ENCODE measurements at places on chromosomes 4 and X.
A peak's percentile ranks its signal among the peaks of the same experiment; 100 is the strongest.

- no peak for DNase-seq
- no peak overlapping the region for H3K4me3 ChIP-seq
- no peaks in the 10 kb centered on the region for H3K36me3 ChIP-seq
- H3K4me1 ChIP-seq, result no peaks in the 10 kb centered on the region
- H3K27me3 ChIP-seq, result no peaks in the 10 kb centered on the region
Measured at GRCh38 chrX:134007716-134008115, 22.3 kb upstream of the GPC3 start.

DNA sequence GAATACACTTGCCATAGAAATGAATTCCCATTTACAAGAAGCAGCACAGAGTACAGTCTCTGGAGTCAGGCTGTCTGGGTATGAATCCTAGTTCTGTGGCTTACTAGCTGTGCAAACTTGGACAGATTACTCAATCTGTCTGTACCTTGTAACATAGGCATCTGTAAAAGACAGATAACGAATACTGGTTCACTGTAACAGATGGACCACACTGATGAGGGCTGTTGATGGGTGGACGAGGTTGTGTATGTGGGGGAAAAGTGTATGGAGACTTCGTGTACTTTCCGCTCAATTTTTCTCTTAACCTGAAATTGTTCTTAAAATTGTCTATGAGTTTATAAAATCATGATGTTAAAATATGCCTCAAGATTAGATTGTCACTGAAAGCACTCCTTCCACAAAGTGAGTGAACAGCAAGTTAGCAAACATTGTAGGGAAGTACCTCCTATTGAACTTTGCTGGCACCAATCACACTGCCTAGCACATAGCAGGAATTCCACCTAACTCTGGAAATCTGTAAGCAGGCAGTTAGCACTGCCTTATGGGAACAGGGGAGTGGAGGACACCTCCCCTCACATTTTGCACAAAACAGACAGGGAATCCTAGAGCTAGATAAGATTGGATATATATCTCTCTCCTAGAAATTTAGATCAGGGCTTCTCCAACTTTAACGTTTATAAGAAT lies 6.5 kb upstream of the EXOSC9 start:
- H3K4me1 ChIP-seq, result peaks cover 5% of the 10 kb centered on the region
- peak; percentile 46 for DNase-seq
- H3K36me3 ChIP-seq, result no peaks in the 10 kb centered on the region
- no peak overlapping the region for H3K27ac ChIP-seq
- H3K27me3 ChIP-seq, result no peaks in the 10 kb centered on the region

DNA sequence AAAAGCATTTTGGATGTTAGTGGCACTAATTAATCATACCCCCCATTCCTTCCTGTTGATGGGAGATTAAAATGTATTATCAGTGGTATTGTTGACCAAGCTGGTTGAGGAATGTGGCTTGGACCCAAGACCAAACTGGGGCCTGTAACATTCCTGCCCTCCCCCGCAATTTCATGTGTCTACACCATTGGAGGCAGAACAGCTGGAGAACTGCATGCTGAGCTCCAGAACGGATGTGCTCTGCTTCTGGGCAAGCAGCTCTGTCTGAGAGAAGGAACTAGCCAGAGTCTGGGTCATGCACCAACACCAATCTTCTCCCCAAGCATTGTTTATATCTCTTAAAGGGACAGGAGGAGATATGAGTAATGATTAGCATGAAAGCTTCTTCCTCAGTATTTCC lies 185.5 kb downstream of the CEP135 start:
- no peaks in the 10 kb centered on the region for H3K36me3 ChIP-seq
- no peak for DNase-seq
- no peak overlapping the region for H3K27ac ChIP-seq
- H3K4me1 ChIP-seq, result peaks cover 2% of the 10 kb centered on the region
- H3K27me3 ChIP-seq, result no peaks in the 10 kb centered on the region
- no peak overlapping the region for H3K4me3 ChIP-seq

DNA sequence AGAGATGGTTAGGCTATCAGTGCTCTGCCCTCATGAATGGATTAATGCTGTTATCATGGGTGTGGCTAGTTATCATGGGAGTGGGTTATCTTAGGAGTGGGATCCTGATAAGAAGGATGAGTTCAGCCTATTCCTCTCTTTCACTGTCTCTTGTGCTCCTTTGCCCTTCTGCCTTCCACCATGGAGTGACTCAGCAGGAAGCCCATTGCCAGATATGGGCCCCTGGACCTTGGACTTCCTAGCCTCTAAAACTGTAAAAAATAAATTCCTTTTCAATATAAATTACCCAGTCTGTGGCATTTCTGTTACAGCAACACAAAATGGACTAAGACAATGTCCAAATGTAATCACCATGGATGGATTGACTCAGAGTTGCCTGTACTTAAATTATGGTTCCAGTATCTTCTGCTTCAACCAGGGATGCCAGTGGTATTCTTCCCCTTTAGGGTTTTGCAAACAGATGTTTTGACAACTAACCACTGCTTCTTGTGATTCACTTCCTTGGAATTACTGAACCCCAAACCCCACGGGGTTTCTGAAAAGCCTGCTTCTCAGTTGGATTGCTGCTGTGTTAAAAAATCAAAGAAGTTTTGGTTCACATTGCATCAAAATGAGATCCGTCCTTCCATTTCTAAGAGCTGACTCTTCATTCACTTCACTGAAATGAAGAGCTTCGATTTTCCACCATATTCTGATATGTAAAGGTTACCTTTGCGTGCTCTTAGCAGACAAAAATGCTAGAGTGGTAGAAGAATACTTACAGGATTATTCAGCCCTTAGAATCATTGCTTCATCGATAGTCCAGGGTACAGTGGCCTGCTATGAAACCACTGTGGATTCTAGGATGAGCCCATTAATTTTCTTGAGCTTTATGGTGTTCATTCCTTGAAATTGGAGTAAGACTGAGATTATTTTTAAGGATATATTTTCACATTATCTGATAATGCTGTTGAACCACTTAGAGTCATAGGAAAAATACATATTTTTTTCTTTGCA lies 107.7 kb downstream of the FRMPD4 start:
- H3K4me1 ChIP-seq, result no peaks in the 10 kb centered on the region
- H3K4me3 ChIP-seq, result no peak overlapping the region
- H3K27me3 ChIP-seq, result no peaks in the 10 kb centered on the region
- H3K36me3 ChIP-seq, result no peaks in the 10 kb centered on the region

- peaks cover 28% of the 10 kb centered on the region for H3K36me3 ChIP-seq
- DNase-seq, result no peak
- H3K27ac ChIP-seq, result no peak overlapping the region
- no peaks in the 10 kb centered on the region for H3K4me1 ChIP-seq
- H3K27me3 ChIP-seq, result no peaks in the 10 kb centered on the region
Measured at GRCh38 chr4:2881431-2881830, 37.8 kb downstream of the ADD1 start.

GRCh38 chr4:76689145-76689817 lies 208.7 kb downstream of the SOWAHB start:
- peak; percentile 43 for DNase-seq
- peak overlapping the region; percentile 56 for H3K27ac ChIP-seq
- peaks cover 32% of the 10 kb centered on the region for H3K4me1 ChIP-seq
- peak overlapping the region; percentile 89 for H3K4me3 ChIP-seq
- H3K27me3 ChIP-seq, result no peaks in the 10 kb centered on the region
- H3K36me3 ChIP-seq, result no peaks in the 10 kb centered on the region

- peaks cover 11% of the 10 kb centered on the region for H3K4me1 ChIP-seq
- no peaks in the 10 kb centered on the region for H3K27me3 ChIP-seq
- H3K36me3 ChIP-seq, result no peaks in the 10 kb centered on the region
Measured at GRCh38 chr4:53780736-53781400, 189.6 kb upstream of the LNX1 start.

DNA sequence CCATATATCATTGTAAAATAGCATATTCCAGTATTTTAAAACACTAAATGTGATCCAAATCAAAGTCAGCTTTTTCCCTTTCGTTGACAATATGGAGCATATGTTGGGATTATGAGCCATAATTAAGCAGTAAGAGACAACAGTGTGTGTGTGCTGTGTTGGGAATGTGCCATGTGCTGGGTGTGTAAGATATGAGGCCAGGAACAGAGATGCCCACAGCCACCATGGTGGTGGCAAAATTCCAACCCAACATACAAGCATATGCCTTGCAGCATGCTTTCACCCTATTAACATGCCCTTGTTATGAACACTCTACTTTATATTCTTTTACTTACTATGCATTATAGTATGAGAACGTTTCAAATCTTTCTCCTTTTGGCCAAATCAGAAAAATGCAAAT lies 1560.4 kb upstream of the TENM3 start:
- H3K27me3 ChIP-seq, result no peaks in the 10 kb centered on the region
- H3K27ac ChIP-seq, result no peak overlapping the region
- no peak overlapping the region for H3K4me3 ChIP-seq
- H3K36me3 ChIP-seq, result no peaks in the 10 kb centered on the region
- no peaks in the 10 kb centered on the region for H3K4me1 ChIP-seq

DNA sequence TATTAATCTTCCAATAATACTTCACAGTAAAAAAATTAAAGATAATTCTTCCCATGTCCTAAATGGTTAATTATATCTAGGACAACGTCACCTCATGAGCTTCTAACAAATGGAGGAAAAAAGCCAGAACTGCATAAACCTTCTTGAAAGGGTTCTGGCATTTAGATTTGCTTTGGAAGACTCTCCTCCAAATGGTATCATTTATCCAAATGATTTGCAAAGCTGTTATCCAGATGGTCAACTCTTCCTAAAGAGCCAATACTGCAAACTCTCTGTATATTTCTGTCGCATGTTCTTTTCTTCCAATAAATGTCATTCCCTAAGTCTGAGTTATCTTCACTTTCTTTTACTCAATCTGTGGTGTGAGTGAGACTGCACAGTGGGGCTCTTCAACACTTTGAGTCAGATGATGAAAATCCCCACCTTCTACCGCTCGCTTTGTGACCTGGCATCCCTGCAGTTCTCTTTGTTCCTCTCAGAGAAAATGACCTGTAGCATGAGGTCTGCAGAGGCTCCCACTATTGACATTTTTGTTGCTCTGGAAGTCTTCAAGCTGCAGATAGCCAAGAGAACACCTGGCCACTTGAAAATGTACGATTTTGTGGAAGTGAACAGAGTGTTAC lies 52.9 kb downstream of the TMEM150C start:
- no peak for DNase-seq
- no peak overlapping the region for H3K27ac ChIP-seq
- H3K27me3 ChIP-seq, result no peaks in the 10 kb centered on the region

GRCh38 chr4:15110120-15110571 lies 107.9 kb downstream of the CPEB2 start:
- no peaks in the 10 kb centered on the region for H3K36me3 ChIP-seq
- no peak for DNase-seq
- H3K4me3 ChIP-seq, result no peak overlapping the region

- no peak overlapping the region for H3K4me3 ChIP-seq
- no peak overlapping the region for H3K27ac ChIP-seq
- DNase-seq, result no peak
- no peaks in the 10 kb centered on the region for H3K36me3 ChIP-seq
- no peaks in the 10 kb centered on the region for H3K27me3 ChIP-seq
Measured at GRCh38 chr4:122960611-122961000, 38.2 kb upstream of the NUDT6 start.

DNA sequence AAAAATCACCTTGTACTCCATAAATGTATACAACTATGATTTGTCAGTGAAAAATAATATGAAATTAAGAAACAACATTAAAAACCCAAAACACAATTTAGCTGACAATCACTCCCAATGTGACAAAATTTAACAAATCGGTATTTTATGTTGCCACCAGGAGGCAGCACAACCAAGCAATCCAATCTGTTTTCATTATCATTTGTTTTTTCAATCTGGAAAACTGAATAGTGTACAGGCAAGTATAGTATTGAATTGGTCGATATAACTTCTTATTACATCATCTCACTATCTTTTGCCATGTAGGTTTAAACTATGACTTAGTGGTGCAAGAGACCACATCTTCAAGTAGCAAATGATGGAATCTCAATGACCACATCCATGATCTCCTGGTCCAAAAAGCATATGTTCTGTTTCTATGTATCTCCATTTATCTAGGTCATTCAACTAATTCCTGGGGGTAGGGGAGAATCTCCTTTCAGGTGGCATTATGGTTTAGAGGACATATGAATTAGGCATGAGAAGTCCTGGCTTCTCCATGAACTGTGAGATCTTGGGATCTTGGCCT lies 112.9 kb upstream of the AGA start:
- no peak for DNase-seq
- no peak overlapping the region for H3K27ac ChIP-seq
- H3K27me3 ChIP-seq, result no peaks in the 10 kb centered on the region
- H3K4me1 ChIP-seq, result no peaks in the 10 kb centered on the region
- H3K4me3 ChIP-seq, result no peak overlapping the region

- H3K36me3 ChIP-seq, result no peaks in the 10 kb centered on the region
- H3K27ac ChIP-seq, result no peak overlapping the region
- no peaks in the 10 kb centered on the region for H3K4me1 ChIP-seq
- no peaks in the 10 kb centered on the region for H3K27me3 ChIP-seq
- H3K4me3 ChIP-seq, result no peak overlapping the region
- no peak for DNase-seq
Measured at GRCh38 chrX:63506320-63506719, 155.2 kb upstream of the SPIN4 start.

DNA sequence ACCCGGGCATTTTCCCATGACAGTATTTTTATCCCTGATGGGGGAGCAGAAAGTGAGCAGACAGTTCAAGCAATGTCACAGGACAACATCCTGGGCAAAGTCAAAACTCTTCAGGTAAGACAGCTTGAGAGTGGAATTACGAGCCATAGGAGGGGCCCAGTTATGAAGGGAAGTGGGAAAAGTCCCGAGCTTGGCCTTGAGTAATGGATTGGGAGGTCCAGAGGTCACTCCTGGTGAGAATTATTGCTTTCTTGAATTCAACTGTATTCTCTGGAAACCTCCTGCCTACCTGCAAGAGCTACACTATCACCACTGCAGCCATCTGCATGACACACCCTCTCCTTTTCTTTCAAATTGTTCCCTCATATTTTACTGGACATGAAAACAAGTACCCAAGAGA lies 89.1 kb downstream of the AASDH start:
- H3K36me3 ChIP-seq, result no peaks in the 10 kb centered on the region
- no peaks in the 10 kb centered on the region for H3K27me3 ChIP-seq
- H3K4me1 ChIP-seq, result no peaks in the 10 kb centered on the region
- H3K27ac ChIP-seq, result no peak overlapping the region
- H3K4me3 ChIP-seq, result no peak overlapping the region

DNA sequence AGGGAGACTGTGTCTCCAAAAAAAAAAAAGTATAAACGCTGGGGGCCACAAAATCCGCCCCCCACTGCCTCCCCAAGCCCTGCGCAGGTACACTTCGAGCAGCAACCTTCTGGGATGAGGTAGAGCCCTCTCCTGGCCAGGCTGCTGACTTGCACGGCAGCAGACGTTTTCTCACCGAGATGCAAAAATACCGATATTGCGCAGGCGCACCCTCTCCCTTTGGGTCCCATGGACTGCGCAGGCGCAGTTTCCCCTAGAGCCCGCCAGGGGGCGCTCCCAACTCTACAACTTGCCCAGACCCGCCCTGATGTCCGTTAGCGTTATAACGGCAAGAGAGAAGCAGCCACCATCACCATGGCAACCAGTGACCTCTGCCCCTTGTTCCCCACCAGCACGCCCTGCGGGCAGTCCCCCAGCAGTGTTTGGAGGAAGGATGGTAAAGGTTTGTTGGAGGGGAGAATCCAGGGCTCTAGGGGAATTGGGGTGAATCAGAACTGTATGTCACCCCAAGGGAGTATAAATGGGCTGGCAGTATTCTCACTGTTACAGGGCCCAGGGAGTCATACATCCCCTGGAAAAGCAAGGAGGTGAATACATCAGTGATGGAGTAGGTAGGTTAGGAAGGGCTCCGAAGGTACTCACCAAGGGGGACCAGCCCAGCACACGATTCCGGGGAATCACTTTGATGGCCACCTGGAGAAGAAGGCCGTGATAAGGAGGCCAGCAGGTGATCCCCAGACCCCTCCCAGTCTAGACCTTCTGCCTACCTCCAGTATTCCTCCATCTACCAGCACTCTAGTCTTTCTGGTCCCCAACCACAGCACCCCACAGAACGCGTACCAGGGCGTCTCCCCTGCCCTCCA lies 1.5 kb downstream of the PIM2 start:
- peak overlapping the region; percentile 54 for H3K4me3 ChIP-seq
- H3K4me1 ChIP-seq, result peaks cover 39% of the 10 kb centered on the region
- no peak overlapping the region for H3K27ac ChIP-seq
- peak; percentile 87 for DNase-seq

Data from liver (tissue), 10 donors.